ENCODE measurements at places on chromosomes 7 and 10.

DNA sequence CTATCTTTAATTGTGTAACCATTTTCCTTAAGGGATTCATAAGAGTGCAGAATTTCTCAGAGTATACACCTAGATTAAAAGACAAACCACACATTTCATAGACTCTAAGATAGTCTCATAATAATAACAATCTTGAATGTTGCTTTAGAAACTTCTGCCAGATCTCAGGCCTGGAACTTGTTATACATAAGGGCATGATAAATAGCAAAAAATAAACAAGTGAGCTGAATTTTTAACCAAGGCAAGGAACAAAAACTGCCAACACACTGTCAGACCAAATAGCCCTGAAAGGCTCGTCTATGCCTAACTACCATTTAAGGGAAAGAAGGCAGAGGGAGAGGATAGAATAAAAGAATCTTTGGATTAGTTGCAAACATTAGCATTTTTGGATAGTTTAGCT, 65.8 kb upstream of the SEMA3C start:
- no peak for DNase-seq

DNA sequence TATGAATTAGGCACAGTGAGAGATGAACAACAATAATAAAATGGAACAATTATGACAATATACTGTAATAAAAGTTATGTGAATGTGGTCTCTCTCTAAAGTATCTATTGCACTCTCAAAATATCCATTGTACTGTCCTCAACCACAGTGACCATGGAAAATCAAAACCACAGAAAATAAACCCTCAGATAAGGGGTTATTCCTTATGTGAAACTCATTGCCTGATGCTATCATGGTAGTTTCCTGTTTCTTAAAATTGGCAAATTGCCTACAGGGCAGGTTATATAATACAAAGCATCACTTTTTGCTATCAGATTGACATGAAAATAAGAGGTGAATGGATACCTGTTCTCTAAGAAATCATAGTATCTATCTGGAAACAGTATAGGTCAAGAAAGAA, 3.8 kb downstream of the MCM10 start:
- no peak for DNase-seq

- DNase-seq, result no peak
Observed at GRCh38 chr7:45876519-45876918, 3.6 kb upstream of the CCDC201 start.

- no peak for DNase-seq
Observed at GRCh38 chr10:10828623-10829022, 189.0 kb upstream of the CELF2 start.

DNA sequence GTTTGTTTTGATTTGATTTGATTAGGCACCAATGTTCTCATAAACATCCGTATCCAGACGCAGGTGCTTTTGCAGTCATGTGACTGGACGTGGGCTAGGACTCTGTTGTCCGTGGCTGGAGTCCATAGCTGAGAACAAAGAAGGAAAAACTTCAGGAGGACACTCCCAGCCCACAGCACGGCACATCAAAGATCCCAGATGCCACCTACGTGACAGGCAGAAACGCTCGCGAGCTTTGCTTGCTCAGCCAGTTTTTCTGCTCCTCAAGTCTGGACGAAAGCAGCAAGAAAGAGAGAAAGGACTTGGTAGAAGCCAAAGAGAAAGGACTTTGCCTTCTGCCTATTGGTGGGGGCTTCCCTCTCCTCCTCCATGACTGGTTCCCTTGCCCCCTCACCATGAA, 6.9 kb upstream of the ZKSCAN1 start:
- DNase-seq, result no peak

DNA sequence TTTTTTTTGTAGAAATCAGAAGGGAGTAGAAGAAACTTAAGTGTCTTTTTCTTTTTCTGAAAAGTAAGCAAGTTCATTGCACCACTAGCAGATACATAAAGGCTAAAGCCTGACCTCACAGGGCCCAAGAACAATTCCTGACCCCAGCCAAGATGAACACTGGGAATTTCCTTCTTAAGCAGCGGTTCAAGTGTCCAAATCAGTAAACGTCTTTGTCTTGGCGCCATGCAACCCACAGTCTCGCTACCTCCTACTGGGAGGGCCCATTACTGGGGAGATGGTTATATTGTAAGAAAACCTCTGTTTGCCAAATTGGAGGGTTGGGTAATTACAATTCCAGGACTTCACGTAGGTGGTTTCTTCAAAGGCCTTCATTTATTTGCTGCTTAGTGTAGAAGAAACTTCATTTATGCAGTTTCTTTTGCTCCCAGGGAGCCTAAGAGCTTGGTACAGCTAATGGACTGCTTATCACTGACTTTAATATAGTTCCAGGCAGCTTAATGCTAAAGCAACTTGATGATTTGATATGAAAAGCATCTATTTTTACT, 58.3 kb upstream of the ADRB1 start:
- DNase-seq, result no peak

- no peak for DNase-seq
Observed at GRCh38 chr10:8102708-8103401, 48.4 kb downstream of the GATA3 start.

DNA sequence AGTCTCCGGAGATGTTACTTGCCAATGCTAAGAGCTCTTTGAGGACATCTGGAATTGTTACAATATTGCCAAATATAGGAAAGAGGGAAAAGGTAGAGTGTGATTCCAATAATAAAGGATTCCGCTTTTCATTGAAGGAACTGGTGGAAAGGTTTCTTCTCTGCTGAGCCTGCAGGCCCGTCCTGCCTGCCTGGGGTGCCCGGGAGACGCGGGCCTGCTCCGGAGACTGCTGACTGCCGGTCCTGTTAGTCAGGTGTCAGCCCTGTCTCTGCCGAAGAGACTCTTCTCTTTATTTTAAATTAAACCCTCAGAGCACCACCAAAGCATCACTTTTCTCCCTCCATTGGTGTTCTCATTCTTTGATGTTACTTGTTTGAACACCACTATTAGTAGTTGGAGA, 2.2 kb downstream of the EGFR start:
- DNase-seq, result no peak

DNA sequence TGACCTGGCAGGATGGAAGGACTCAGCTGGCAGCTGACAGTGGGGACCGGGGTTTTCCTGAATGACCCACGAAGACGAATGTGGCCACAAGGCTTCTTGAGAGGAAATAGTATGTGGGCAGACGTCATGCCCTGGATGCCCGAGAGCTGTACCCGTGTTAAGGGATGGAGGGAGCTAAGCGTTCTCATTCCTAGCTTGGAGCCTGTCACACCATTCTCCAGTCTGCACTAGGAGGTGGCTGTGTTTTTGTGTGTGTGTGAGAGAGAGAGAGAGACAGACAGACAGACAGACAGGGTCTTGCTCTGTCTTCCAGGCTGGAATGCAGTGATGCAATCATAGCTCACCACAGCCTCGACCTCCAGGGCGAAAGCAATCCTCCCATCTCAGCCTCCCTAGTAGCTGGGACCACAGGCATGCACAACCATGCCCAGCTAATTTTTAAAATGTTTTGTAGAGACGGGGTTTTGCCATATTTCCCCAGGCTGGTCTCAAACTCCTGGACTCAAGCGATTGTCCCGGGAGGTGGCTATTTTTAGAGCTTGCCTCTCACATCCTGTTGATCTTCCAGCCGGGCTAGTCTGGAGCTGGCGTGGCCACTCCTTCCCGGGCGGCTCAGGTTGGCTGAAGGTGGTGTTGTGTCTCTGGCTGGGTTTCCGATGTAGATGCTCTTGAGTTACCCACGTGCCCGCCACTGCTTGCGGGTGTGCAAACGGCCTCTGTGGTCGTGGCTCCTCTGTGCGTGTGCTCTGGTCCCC, 2.1 kb downstream of the AMZ1 start:
- DNase-seq, result no peak

DNA sequence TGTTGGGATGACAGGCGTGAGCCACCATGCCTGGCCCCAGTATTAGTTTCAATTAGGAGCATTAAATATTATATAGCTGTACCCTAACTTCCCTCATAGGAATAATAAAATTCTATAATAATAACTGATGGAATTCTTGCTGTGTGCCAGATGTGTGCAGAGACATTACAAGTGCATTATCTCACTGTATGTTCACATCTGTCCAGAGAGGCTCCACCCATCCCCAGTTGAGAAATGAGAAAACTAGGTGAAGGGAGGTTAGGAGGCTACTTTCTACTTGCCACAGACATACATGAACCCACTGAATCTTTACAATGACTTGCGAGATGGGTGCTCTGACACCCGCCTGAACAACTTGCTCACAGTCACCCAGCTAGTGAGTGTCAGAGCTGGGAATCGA, 3.2 kb downstream of the GALNT17 start:
- DNase-seq, result no peak

GRCh38 chr10:7317786-7318446, 92.9 kb downstream of the SFMBT2 start:
- no peak for DNase-seq

GRCh38 chr7:26182706-26183105, 17.8 kb downstream of the HNRNPA2B1 start:
- no peak for DNase-seq

DNA sequence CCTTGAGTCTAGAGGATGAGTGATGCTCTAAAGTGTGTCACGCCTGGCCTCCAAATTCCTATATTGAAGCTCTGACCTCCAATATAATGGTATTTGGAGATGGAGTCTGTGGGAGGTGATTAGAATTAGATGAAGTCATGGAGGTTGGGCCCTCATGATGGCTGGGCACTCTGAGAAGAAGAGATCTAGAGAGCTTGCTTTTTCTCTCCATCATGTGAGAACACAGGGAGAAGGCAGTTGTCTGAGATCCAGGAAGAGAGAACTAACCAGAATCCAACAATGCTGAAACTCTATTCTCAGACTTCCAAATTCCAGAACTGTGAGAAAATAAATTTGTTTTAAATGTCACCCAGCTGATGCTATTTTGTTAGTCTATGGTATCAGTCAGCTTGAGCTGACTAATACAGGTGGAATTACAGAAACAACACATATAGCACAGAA, 15.1 kb downstream of the RNF216 start:
- DNase-seq, result no peak

- DNase-seq, result no peak
Observed at GRCh38 chr10:16965740-16966447, 148.7 kb upstream of the RSU1 start.

GRCh38 chr7:73717025-73717807, 2.3 kb downstream of the STX1A start:
- no peak for DNase-seq

DNA sequence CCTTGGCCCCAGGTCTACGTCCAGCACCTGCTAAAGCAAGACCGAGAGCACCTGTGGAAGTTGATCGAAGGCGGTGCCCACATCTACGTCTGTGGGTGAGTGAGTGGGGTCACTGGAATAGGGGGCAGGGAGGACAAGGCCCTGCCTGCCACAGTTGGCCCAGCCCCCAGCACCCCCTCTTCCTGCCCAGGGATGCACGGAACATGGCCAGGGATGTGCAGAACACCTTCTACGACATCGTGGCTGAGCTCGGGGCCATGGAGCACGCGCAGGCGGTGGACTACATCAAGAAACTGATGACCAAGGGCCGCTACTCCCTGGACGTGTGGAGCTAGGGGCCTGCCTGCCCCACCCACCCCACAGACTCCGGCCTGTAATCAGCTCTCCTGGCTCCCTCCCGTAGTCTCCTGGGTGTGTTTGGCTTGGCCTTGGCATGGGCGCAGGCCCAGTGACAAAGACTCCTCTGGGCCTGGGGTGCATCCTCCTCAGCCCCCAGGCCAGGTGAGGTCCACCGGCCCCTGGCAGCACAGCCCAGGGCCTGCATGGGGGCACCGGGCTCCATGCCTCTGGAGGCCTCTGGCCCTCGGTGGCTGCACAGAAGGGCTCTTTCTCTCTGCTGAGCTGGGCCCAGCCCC, 8.1 kb downstream of the TMEM120A start:
- no peak for DNase-seq

- DNase-seq, result no peak
Observed at GRCh38 chr7:102138676-102139075, 148.0 kb upstream of the SH2B2 start.

DNA sequence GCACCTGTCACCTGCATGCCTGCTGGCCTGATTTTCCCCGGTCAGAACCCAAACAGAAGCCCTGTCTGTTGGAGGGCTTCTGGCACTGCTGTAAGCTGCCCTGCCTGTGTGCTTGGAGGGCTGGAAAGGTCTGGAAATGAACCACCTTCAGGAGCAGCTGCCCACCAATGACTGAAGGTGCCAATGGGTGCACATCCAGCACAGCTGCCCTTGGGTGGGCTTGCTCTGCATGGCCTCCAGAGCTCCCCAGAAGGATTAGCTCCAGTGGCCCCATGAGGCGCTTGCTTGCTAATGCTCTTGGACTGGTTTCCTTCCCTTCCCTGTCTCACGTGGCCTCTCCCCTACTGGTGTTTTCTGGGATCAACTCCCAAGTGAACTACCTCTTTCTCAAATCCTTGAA, 43.2 kb downstream of the WDFY4 start:
- DNase-seq, result no peak

Measured in stimulated activated CD8-positive, alpha-beta memory T cell treated with anti-CD3 and anti-CD28 coated beads, Interleukin-4, amount 100 ng/mL, for 1 hour (primary cell).